ENCODE measurements at places on chromosomes 2 and 18. TPM values are rescaled to one million over a fixed set of nuclear protein-coding genes. Genes with fewer than 3 reads are reported as not detected.

- peaks cover 9% of the 10 kb centered on the region for H3K27me3 ChIP-seq
- no peak overlapping the region for H3K4me3 ChIP-seq
- DNase-seq: no peak
- H3K4me1 ChIP-seq: no peaks in the 10 kb centered on the region
These were observed 26.4 kb downstream of the ALK start for GRCh38 chr2:29894822-29895614.

DNA sequence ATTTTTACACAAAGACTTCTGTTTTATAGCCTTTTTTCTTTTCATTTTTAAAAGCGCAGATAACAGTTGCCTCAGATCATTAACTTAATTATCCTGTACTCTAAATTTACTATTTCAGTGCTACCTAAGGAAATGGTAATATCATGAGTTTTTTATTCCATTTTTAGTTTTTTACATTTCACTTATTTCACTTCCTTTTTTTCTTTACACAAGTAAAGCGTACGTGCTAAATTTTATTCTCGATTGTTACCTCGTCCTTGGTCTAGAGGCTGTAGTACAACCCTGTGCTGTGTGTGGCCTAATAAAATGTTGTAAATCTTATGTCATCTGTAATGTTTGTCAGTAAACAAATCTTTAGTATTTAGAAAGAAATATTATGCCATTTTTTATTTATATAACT lies 49.2 kb downstream of the CRIM1 start:
- H3K36me3 ChIP-seq: no peaks in the 10 kb centered on the region
- no peak overlapping the region for H3K4me3 ChIP-seq
- peaks cover 20% of the 10 kb centered on the region for H3K4me1 ChIP-seq

- no peak for DNase-seq
- H3K4me1 ChIP-seq: no peaks in the 10 kb centered on the region
- H3K36me3 ChIP-seq: no peaks in the 10 kb centered on the region
- no peaks in the 10 kb centered on the region for H3K27me3 ChIP-seq
These were observed 262.7 kb upstream of the SPHKAP start for GRCh38 chr2:228444161-228444560.

- H3K4me1 ChIP-seq: peaks cover 10% of the 10 kb centered on the region
- no peaks in the 10 kb centered on the region for H3K27me3 ChIP-seq
- no peak for DNase-seq
These were observed 55.9 kb downstream of the KCTD18 start for GRCh38 chr2:200453853-200454534.

Gene ALK
- total RNA-seq: not detected

- H3K4me3 ChIP-seq: no peak overlapping the region
- DNase-seq: no peak
- no peaks in the 10 kb centered on the region for H3K27me3 ChIP-seq
- H3K36me3 ChIP-seq: no peaks in the 10 kb centered on the region
- no peak overlapping the region for H3K27ac ChIP-seq
- no peaks in the 10 kb centered on the region for H3K4me1 ChIP-seq
These were observed 349.4 kb upstream of the POU3F3 start for GRCh38 chr2:104504331-104505073.

Gene PROM2
- total RNA-seq: 99.8 TPM

Gene LIMS4
- total RNA-seq: not detected

- no peaks in the 10 kb centered on the region for H3K27me3 ChIP-seq
- no peak overlapping the region for H3K4me3 ChIP-seq
- H3K27ac ChIP-seq: no peak overlapping the region
- DNase-seq: no peak
These were observed 24.6 kb downstream of the ITGB6 start for GRCh38 chr2:160175169-160176134.

- no peak for DNase-seq
- no peak overlapping the region for H3K4me3 ChIP-seq
- H3K4me1 ChIP-seq: no peaks in the 10 kb centered on the region
- no peak overlapping the region for H3K27ac ChIP-seq
- H3K36me3 ChIP-seq: no peaks in the 10 kb centered on the region
These were observed 79.7 kb upstream of the TRIB2 start for GRCh38 chr2:12636837-12637581.

Gene RAPGEF4
- 49.5 TPM for total RNA-seq

Gene C2orf72
- total RNA-seq: 9.0 TPM

GRCh38 chr2:153196378-153197058 lies 282.0 kb downstream of the RPRM start:
- H3K4me1 ChIP-seq: no peaks in the 10 kb centered on the region
- no peaks in the 10 kb centered on the region for H3K27me3 ChIP-seq
- DNase-seq: no peak
- no peak overlapping the region for H3K27ac ChIP-seq
- H3K36me3 ChIP-seq: no peaks in the 10 kb centered on the region
- H3K4me3 ChIP-seq: no peak overlapping the region

DNA sequence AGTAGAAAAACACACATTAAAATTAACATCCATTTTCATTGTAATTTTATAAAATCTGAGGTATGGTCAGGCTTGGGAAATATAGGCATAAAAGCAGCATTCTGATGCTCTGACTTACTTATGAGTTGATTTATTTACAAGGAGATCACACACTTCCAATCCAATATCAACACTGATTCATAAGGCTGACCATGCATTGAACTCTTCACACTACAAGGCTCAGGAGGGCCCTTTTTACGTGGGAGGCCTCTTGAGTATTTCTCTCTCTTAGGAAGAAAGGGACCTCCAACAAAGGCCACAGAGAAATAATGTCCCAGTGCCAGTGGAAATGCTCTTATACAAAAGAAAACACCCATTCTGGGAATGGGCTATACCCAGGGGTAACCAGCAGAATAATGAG lies 222.8 kb downstream of the NAPG start:
- no peaks in the 10 kb centered on the region for H3K27me3 ChIP-seq
- DNase-seq: no peak
- H3K4me3 ChIP-seq: no peak overlapping the region
- H3K36me3 ChIP-seq: no peaks in the 10 kb centered on the region
- H3K4me1 ChIP-seq: no peaks in the 10 kb centered on the region

DNA sequence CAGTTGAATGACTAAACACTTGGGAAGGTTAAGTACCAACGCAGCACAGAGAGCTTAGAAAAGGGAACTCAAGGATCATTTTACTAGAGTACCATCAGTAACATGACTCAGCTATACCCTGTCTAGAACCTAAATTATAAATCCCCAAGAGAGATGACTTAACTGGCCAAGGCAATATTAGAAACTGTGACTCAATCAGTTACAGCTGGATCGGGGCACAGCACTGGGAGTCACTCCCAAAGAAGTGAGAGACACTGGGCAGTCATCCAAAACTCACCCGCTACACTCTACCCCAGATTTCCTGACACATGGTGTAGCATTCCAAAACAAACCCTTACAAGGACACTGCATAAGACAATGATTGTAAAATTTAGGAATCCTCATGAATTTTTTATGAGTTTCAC lies 17.7 kb downstream of the IWS1 start:
- no peaks in the 10 kb centered on the region for H3K27me3 ChIP-seq
- DNase-seq: no peak
- H3K4me3 ChIP-seq: no peak overlapping the region
- H3K36me3 ChIP-seq: peaks cover 18% of the 10 kb centered on the region
- peak overlapping the region; percentile 31 for H3K27ac ChIP-seq

Gene LPIN1
- 71.9 TPM for total RNA-seq

Gene ROCK2
- 54.0 TPM for total RNA-seq

Gene CHRNG
- total RNA-seq: not detected

All from suprapubic skin (tissue), 4 donors.